Thymus (tissue), 14 donors: ENCODE measurements at places on chromosomes 2 and 18. TPM values are rescaled to one million over a fixed set of nuclear protein-coding genes. Genes with fewer than 3 reads are reported as not detected.

DNA sequence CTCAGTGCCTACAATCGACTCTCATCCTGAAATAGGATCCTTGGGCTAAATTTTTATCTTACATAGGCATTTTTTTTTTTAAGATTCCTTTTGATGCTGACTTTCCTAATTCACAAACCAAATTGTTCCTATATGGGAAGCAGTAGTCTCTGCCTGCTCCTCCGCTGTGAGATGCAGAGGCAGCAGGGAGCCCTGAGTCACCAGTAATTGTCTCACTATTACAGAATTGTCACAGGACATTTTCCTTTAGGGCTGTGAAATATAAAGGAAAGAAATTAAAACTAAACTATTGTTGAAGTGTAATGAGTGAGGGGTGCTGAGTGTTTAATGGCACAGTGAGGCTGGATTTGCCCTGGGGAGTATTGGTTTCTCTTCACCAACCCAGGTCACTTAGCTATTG, 63.8 kb downstream of the MYO3B start:
- no peak overlapping the region for H3K27ac ChIP-seq
- H3K36me3 ChIP-seq: no peaks in the 10 kb centered on the region
- no peak overlapping the region for H3K4me3 ChIP-seq
- H3K4me1 ChIP-seq: no peaks in the 10 kb centered on the region
- DNase-seq: no peak

Gene CCDC85A
- 0.76 TPM for total RNA-seq

GRCh38 chr2:28695245-28695647, 56.4 kb upstream of the PPP1CB start:
- DNase-seq: no peak
- H3K27me3 ChIP-seq: no peaks in the 10 kb centered on the region
- H3K4me3 ChIP-seq: no peak overlapping the region
- H3K27ac ChIP-seq: no peak overlapping the region

DNA sequence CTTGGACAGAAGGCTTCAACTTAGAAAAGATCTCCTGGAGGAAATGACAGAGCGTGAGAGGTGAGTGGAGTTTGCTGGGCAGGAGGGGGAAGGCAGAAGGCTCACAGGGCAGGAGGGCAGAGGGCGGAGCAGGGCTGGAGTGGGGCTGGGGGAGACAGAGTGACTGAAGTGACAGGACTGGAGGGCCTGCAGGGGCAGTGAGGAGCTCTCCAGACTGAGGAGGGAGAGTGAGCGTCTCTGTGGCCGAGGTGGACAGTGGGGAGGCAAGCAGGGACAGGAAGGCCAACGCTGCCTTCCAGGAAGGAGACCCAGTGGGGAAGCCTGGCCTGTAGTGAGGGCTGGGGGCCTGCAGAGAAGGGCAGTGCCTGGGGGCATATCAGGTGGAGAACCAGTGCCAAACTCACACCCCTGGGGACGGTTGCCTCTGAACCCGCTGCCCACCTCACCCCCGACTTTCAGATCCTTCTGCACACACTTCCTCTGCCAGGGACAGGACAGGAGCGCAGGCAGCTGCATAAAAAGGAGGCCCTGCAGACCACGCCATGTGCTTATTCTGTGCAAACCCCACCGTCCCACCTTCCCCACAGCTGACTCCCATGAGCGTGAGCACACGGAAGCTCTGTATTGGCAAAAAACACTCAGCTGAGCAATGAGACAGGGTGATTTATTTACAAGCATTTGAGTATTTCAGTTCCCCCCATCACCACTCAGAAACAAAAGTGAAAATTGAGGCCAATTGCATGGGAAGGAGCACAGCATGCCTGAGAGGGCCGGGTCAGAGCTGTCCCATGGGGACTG, 244.3 kb downstream of the FAM210A start:
- no peaks in the 10 kb centered on the region for H3K27me3 ChIP-seq
- H3K27ac ChIP-seq: peak overlapping the region; percentile 40
- peaks cover 18% of the 10 kb centered on the region for H3K4me1 ChIP-seq
- DNase-seq: no peak

Gene MYO7B
- 4.4 TPM for total RNA-seq
